ENCODE measurements at places on chromosomes 5 and 9.
A peak's percentile ranks its signal among the peaks of the same experiment; 100 is the strongest.

GRCh38 chr5:66561256-66561990 is 34.8 kb upstream of the MAST4 start:
- no peak for DNase-seq

DNA sequence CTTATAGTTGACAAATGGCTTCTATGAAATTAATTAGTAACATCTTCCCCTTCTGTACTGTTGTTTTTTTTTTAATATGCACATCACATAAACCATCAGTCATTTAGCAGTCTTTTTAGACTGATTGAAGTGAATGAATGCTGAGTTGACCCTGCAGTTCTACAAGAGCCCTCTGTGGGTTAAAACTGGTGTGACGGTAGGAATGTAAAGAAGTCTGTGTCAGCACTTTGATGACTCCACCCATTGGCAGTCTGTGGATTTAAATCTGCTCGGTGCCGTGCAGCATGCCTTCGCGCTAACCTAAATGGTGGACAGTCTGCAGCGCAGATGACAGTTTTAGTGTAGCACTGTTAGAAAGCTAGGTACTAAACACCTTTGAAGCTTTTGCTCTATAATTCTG is 3.1 kb downstream of the GTF3C4 start:
- DNase-seq = no peak

GRCh38 chr5:125151150-125151900 is 404.9 kb upstream of the ZNF608 start:
- no peak for DNase-seq

DNA sequence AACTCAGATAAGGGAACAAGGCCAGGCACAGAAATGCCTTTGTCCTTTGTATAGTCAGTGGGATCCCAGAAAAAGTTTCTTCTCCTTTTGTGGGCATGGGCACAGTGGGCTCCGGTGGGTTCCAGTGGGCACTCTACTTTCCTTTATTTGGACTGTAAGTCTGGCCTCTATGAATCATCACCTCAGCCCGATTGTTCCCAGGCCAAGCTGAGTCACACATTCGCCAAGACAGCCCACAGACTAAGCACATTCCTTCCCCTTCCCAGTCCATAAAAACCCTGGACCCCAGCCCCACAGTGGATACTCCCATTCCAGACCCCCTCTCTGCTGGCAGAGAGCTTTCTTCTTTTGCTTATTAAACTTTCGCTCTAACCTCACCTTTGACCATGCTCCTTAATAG is 165.0 kb downstream of the FBXL17 start:
- no peak for DNase-seq

- no peak for DNase-seq
These were observed 5.2 kb upstream of the GRK6 start for GRCh38 chr5:177421062-177421798.

DNA sequence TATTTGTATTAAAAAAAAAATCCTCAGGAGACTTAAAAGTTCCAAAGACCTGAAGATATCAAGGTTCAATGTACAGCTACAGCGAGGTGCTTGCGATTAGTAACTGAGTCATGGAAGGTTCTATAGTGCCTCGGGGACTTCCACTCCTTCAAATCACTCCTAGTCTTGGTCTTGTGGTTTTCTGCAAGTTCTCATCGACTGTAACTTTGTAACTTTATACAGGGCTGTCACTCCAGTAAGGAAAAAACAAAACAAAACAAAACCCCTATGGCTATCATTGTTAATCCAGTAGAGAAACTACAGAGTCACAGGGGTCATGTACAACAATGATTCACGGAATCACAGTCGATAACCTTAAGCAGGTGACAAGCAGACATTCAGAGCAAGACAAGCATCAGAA is 39.8 kb upstream of the SELENOP start:
- no peak for DNase-seq

- DNase-seq = no peak
These were observed 164.5 kb downstream of the MED27 start for GRCh38 chr9:131915181-131915580.

- no peak for DNase-seq
These were observed 20.2 kb downstream of the SEC16A start for GRCh38 chr9:136462664-136463063.

- DNase-seq = no peak
These were observed 383.8 kb upstream of the TUSC1 start for GRCh38 chr9:26061948-26062575.

DNA sequence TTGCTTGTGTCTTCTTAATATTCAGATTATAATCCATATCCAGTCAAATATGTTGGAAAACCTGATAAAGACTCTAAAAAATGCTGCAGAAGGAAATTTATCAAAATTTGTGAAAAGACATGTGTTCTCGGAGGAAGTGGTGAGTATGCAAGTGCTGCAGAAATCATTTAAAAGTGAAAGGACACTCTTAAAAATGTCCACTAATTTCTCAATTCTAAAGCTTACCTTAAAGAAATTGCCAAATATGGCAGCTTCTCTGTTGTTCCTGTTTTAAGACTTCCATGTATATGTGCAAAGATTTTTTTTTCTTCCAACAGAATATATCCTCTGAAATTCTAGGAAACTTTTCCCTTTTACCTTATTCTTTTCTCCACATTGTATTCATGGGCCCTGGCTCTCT is 32.4 kb downstream of the PTCD2 start:
- no peak for DNase-seq

GRCh38 chr9:134069480-134070399 is 1.9 kb upstream of the BRD3 start:
- no peak for DNase-seq

GRCh38 chr5:82863266-82863665 is 213.9 kb downstream of the TMEM167A start:
- peak; percentile 20 for DNase-seq

DNA sequence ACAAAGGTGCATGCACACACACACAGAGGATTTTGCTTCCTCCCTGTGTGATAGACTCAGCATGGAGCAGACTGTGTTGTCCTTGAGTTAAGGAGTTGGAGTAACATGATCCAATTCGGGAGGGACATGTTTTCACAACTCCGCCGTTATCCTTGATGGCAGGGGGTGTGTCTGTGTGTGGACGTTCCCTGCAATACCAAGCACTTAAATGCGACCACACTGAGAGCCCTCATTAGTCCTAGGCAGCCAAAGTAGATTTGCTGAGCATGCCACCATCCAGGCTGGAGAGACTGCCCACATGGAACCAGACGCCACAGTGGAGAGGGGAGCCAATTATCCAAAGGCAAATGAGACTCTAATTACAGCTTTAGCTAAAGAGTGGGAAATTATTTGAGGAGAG is 140.1 kb downstream of the DOCK2 start:
- DNase-seq = no peak

DNA sequence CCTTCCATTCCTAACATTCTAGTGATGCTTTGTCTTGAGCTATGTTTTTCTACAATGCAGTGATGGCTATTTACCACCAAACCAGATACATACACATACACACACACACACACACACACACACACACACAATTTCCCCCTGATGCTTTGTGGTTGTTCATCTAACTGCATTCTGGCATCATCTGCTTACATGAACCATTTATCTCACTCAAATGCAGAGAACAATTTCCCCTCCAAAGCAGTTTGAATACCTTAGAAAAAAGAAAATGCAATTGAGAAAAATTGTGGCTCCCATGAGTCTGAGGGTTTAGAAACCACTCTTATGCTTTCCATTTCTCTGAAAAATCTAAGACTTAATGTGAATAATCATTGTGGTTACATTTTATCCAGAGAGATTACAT is 1024.8 kb downstream of the TLE4 start:
- DNase-seq = no peak

DNA sequence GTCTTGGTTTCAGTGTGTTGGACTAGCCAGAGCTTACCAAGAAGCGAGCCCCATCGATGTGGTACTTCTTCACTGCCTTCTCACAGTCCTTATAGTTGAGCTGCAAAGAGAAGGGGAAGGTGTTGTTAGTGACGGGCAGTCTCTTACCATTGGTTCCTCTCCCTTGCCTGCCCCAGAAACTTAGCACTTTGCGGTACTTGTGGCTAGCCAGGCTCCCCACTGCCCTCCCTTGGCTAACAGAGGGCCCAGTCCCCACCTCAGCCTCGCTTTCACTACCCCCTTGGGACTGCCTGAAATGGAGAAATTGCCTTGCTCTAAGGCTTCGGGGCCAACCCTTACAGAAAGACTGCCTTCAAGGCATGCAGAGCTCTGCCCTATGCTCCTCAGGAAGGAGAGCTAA is 4.3 kb downstream of the LCP2 start:
- no peak for DNase-seq

DNA sequence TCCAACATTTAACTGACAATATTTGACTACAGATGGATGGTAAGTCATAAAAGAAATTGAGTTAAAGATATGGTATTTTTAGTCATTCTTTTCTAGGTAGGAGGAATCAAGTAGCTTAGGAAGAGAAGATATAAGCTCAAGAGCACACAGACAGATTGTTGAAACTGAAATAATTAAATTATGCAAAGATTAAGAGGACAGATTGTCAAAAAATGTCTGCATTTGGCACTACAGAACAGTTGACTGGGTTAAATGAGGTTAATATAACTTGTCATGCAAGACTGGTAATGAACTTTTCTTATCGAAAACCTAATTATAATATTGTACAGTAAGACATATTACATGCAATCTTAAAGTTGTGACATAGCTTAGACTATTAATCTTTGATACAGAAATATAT is 36.3 kb upstream of the TRPM3 start:
- DNase-seq = no peak

DNA sequence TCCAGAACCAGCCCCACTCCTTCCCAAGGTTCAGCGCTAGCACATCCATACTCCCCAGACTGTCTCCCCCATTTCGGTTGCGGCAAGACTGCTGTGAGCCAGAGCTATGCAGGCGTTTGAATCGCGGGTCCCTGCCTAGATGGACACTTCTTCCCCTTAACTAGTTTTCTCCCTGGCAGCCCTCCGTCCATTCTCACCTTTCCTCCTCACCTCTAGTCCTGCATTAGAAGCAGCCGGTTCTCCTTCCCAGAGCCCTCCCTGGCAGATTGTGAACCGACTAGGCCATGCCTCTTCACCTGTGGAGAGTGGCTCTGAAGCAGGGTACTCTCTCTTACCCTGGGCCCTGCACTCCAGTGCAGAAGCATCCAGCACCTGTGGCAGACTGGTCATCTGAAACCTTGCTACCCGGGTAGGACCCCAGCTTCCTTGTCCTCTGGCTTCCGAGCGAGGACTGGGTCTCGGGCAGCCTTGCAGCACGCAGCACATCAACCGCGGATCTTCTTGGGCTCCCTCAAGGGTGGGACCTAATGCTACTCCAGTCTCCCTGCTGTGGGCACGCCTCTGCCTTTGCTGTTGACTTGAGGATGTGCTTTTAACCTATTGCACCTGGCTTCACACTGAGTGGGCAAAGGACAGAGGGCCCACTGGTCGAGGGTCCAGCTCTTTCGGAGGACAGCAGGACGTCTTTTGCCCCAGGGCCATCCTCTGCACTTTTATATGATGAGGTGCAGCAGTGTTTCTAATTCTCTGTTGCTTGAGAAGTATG is 183.6 kb downstream of the AOPEP start:
- DNase-seq = no peak

GRCh38 chr9:81650586-81651515 is 38.5 kb downstream of the TLE1 start:
- no peak for DNase-seq

Data from NCI-H1930 (cell line).